ENCODE measurements at places on chromosomes 3 and 15.

GRCh38 chr3:46503200-46503874 is 5.6 kb downstream of the RTP3 start:
- no peak overlapping the region for H3K27ac ChIP-seq
- no peaks in the 10 kb centered on the region for H3K4me1 ChIP-seq
- H3K27me3 ChIP-seq = no peaks in the 10 kb centered on the region
- H3K4me3 ChIP-seq = no peak overlapping the region
- no peaks in the 10 kb centered on the region for H3K36me3 ChIP-seq

DNA sequence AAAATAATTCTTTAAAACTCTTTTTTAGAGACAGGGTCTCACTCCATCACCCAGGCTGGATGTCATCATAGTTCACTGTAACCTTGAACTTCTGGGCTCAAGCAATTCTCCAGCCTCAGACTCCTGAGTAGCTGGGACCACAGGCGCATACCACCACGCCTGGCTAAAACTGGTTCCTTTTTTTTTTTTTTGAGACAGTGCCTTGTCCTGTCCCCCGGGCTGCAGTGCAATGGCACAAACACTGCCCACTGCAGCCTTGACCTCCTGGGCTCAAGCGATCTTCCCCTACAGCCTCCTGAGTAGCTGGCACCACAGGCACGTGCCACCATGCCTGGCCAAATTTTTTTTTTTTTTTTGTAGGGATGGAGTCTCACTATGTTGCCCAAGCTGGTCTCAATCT is 23.7 kb upstream of the FURIN start:
- H3K27ac ChIP-seq = no peak overlapping the region
- H3K4me1 ChIP-seq = peaks cover 7% of the 10 kb centered on the region
- no peaks in the 10 kb centered on the region for H3K36me3 ChIP-seq

DNA sequence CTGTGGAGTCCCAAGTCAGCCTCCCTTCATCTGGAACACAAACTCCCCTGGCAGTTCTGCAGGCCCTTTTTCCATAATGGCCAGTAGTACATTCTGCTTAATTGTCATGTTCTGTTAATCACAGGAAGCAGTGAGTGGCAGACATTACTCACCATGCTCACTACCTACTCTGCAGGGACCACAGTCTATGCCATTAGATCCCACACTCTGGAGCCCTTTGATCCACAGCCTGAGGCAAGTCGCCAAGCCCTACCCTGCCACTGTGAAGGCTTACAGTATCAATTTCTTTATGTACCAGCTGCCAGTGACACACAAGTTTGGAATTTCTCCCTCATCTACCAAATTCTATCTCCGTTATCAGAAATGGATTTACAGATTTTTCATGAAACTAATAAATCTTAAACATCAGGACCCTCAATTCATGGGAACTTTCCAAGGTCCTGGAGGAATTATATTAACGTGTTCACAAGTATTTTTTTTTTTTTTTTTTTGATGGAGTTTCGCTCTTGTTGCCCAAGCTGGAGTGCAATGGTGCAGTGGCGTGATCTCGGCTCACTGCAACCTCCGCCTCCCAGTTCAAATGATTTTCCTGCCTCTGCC is 20.6 kb upstream of the WWTR1 start:
- no peak overlapping the region for H3K27ac ChIP-seq
- DNase-seq = peak; percentile 67
- no peaks in the 10 kb centered on the region for H3K4me1 ChIP-seq
- H3K27me3 ChIP-seq = no peaks in the 10 kb centered on the region
- no peak overlapping the region for H3K4me3 ChIP-seq

DNA sequence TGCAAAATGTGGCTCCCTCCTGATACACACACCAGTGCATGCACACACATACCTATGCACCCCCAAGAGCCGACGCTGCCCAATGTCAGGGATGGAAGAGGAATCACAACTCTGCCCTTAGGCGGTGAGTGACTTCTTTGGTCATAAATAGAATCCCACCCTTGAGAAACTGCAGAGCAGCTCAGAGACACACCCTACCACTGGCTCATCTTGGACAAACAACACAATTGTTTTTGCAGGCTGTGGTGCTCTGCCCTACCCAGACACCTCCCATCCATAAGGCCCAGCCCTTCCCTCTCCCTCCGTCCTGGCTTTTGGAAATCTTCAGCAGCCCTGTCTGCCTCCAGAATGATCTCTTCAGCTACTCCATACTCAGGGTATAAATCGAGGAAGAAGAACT is 73.8 kb upstream of the HRH1 start:
- H3K4me3 ChIP-seq = no peak overlapping the region
- DNase-seq = no peak
- H3K27ac ChIP-seq = no peak overlapping the region
- no peaks in the 10 kb centered on the region for H3K4me1 ChIP-seq

DNA sequence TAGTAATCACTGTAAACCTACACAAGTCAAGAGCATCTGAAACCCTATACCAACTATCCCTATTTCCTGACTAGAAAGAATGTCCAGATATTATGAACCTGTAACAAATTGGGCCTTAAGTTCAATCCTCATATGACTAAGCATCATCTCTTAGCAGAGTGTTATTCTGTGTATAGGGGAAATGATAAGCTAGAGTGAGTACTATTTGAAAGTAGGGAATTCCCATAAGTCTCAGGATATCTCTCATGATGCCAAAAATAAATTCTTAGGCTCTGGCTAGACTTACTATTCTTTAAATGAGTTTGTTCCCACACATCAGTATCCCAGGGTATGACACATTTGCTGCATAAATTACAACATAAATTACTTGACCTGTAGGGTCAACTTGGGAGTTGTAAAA is 15.3 kb downstream of the MRPL47 start:
- no peak overlapping the region for H3K27ac ChIP-seq
- no peaks in the 10 kb centered on the region for H3K27me3 ChIP-seq
- H3K4me3 ChIP-seq = no peak overlapping the region
- H3K36me3 ChIP-seq = peaks cover 77% of the 10 kb centered on the region
- peaks cover 4% of the 10 kb centered on the region for H3K4me1 ChIP-seq

DNA sequence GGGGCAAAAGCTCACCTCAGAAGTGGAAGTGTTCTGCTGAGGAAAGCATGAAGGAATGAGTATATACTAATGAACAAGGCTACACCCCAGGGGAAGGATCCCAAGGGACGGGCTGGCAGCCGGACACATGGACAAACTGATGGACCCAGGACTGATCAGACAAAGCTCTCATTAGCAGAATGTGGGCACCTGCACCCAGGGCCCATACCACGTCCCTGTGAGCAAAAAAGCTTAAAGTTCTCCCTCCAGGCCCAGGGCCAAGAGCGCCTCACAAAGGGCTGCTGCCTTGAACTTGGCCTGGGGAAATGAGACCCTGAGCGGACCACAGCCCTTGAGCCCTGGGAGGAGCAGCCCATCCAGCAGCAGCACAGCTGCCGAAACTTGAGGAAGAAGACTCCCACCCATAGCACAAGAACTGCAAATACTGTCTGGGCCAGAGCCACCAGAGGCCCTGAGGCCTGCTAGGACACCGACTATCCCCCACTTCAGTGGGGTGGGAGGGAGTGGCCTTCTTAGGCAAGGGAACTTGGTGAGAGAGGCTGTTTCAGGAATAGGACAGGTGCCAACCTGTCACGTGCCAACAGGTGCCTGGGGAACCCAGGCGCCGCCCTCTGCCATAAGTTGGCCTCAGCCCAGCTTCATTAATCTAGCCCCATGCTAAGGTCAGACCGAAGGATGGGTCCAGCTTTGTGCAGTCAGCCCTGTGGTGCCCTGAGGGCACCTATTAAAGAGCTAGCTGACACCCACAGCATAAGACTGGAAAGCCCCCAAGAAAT is 2.3 kb upstream of the GMPPB start:
- no peak for DNase-seq
- no peaks in the 10 kb centered on the region for H3K27me3 ChIP-seq
- no peak overlapping the region for H3K27ac ChIP-seq
- no peak overlapping the region for H3K4me3 ChIP-seq
- H3K36me3 ChIP-seq = no peaks in the 10 kb centered on the region

GRCh38 chr3:71217640-71218222 is 365.8 kb downstream of the FOXP1 start:
- H3K27me3 ChIP-seq = no peaks in the 10 kb centered on the region
- DNase-seq = no peak
- H3K36me3 ChIP-seq = no peaks in the 10 kb centered on the region
- H3K4me1 ChIP-seq = no peaks in the 10 kb centered on the region
- H3K27ac ChIP-seq = no peak overlapping the region

DNA sequence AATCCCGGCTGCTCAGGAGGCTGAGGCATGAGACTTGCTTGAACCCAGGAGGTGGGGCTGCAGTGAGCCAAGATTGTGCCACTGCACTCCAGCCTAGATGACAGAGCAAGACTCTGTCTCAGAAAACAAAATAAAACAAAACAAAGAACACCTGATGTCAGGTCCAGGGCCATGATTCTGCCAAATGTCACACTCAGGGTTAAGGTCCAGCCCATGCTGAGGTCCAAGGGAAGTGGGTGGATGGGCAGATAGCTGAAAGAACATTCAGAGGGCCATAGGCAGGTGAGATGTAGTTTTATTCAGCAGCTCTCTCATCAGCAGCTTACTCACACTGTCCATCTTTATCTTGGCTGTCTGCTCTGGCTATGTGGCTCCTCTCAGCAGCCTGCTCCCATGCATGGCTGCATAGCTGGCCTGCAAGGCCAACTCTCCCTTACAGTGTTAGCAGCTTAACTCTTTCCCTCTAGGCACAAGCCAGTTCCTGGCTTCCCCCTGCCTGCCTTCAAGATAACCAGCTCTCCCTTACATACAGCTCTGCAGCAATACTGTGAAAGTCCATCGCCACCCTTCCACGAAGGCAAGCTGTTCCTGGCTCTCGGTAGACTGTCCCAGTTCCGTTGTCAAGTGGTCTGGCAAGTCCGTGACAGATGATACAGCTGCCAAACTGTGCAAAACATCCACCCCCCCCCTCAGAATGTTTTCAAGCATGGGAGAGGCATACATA is 62.4 kb upstream of the SIAH2 start:
- H3K27ac ChIP-seq = no peak overlapping the region
- H3K4me1 ChIP-seq = no peaks in the 10 kb centered on the region
- DNase-seq = no peak
- H3K36me3 ChIP-seq = no peaks in the 10 kb centered on the region
- no peaks in the 10 kb centered on the region for H3K27me3 ChIP-seq

- H3K27me3 ChIP-seq = peaks cover 13% of the 10 kb centered on the region
- H3K36me3 ChIP-seq = no peaks in the 10 kb centered on the region
- H3K4me3 ChIP-seq = no peak overlapping the region
- H3K4me1 ChIP-seq = no peaks in the 10 kb centered on the region
- H3K27ac ChIP-seq = no peak overlapping the region
Observed at GRCh38 chr3:197394464-197395321, 96.3 kb upstream of the DLG1 start.

- DNase-seq = no peak
- no peak overlapping the region for H3K27ac ChIP-seq
- H3K36me3 ChIP-seq = no peaks in the 10 kb centered on the region
Observed at GRCh38 chr15:32682569-32682968, 35.2 kb upstream of the GREM1 start.

DNA sequence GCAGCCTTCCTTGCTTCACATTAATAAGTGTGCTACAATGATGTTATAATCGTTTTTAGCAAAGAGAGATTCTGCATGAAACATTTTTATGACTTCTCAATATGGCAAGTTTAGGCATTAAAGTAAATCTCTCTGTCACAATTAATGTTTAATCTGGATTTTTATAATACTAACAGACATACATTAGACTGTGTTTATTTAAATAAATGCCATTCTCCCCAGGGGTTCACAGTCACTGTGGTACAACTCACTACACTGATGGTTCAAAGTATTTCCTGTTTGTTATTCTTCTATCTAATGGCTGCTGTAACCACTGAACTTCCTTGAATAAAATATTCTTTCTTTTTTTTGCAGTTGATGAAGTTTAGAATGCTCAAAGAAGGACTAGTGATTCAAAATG is 59.0 kb downstream of the SLC12A1 start:
- H3K27ac ChIP-seq = no peak overlapping the region
- peaks cover 23% of the 10 kb centered on the region for H3K4me1 ChIP-seq
- peak; percentile 74 for DNase-seq
- no peaks in the 10 kb centered on the region for H3K36me3 ChIP-seq
- no peak overlapping the region for H3K4me3 ChIP-seq

DNA sequence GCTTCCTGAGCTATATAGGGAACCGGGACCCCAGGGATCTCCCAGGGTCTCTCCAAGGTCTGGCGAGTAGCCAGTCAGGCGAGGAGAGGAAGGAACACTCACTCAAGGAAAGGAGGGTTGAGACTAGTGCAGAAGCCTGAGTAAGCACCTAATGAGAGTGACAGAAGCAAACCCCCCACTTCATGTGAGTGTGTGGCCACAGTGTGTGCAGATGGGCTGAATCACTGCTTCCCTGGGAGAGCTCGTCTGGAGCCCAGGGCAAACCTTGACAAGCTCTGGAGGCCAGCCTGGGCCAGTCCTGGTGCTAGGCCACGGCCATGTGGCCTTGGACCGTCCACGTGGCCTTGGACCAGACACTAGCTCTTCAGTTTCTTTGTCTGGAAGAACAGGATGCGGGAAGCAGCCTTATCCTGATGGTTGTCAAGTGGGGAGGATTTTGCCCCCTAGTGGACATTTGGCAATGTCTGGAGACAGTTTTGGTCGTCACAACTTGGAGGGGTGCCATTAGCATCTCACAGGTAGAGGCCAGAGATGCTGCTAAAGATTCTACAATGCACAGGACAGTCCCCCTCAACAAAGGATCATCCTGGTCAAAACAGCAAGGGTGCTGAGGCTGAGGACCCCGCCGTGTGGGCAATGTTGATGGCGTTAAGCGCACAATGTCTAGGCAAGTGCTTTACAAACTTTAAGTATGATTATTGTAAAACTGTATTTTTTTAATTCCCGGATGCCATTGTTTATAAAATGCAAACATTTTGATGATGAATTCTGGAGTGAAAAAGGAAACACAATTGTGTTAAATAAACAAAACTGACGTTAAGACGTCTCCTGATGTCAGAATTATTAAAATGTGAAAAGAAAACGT is 34.8 kb upstream of the CTSH start:
- no peaks in the 10 kb centered on the region for H3K27me3 ChIP-seq
- H3K4me1 ChIP-seq = no peaks in the 10 kb centered on the region
- no peaks in the 10 kb centered on the region for H3K36me3 ChIP-seq
- H3K27ac ChIP-seq = no peak overlapping the region
- DNase-seq = peak; percentile 85

- DNase-seq = no peak
- no peaks in the 10 kb centered on the region for H3K27me3 ChIP-seq
- H3K4me3 ChIP-seq = no peak overlapping the region
- no peak overlapping the region for H3K27ac ChIP-seq
- H3K4me1 ChIP-seq = no peaks in the 10 kb centered on the region
Observed at GRCh38 chr15:56653787-56654186, 79.5 kb downstream of the ZNF280D start.

DNA sequence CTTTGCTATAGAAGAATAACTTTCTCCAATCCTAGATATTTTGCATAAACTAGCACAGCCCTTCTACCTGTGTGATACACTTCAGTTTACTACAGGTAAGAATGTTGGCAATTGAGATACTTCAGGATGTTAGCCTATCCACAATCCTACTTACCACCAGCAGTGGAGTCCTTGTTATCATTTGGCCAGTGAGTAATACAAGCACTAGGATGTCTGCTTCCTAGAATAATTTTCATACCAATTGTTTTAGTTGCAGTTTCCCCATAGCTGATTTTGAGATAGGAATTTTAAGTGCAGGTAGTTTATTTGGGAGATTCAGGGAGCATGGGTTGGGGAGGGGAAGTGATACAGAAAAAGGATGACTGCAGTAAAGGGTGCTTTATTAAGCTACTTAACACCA is 147.2 kb downstream of the EPHA6 start:
- H3K4me1 ChIP-seq = no peaks in the 10 kb centered on the region
- DNase-seq = no peak
- H3K4me3 ChIP-seq = no peak overlapping the region
- H3K36me3 ChIP-seq = no peaks in the 10 kb centered on the region
